ENCODE measurements at places on chromosomes 2 and 18.

DNA sequence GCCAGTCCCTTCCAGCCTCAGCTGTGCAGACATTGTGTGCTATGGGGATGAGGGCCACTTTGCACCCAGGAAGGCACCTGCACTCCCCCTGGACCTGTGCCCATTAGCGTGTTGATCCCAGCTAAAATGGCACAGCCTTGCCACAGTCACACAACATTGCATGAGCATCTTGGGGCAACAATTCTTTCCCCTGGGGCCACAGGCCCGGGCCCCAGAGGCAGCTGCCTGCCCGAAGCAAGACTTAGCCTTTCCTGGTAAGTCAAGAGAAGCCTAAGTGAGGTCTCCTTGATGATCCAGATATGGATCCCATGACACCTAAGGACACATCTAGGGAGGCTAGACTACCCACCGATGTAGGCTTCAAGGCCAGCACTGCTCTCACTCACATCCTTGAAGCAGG, 202.1 kb downstream of the BCL11A start:
- DNase-seq, result peak; percentile 74

GRCh38 chr2:187783446-187783845, 229.2 kb upstream of the TFPI start:
- DNase-seq, result no peak

GRCh38 chr2:176156301-176156806, 753 bp upstream of the HOXD3 start:
- DNase-seq, result no peak

- no peak for DNase-seq
Observed at GRCh38 chr2:40388161-40388560, 63.7 kb downstream of the SLC8A1 start.

GRCh38 chr2:56049233-56049845, 125.8 kb upstream of the EFEMP1 start:
- no peak for DNase-seq

- DNase-seq, result no peak
Observed at GRCh38 chr18:77168811-77169311, 36.3 kb upstream of the MBP start.

DNA sequence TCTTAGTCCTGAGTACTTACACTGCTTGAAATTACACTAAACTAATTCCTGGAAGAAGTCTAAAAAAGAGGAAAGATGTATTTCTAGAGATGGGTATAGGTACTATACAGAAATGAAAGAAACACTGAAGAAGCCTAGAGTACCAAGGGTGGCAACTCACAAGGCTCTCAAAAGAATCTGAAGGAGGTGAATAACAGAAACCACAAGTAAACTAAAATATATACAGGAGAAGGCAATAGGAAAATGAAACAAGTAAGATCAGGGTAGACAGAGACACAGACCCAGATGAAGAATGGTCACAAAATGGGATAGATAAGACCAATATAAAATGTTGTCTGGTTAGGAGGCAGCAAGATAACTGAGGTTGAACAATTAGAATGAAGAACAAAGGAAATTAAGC, 59.9 kb downstream of the USP37 start:
- no peak for DNase-seq

DNA sequence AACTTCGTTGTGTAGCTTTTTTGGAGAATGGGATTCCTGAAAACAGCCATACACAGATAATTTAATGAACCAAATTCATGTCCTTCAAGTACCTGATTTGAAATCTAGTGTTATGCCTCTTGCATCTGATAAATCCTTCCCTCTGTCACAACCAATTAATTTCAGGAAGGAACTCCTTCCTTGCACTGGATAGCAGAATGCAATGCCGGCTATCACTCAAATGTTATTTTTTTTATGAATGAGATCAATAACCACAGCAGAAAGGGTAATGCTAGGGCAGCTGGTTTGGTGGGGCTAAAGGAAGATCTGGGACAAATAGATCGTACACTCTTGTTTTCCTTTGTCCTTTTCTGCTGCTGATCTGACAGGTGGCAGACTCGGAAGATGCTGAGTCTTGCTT, 899.5 kb upstream of the GYPC start:
- DNase-seq, result no peak

DNA sequence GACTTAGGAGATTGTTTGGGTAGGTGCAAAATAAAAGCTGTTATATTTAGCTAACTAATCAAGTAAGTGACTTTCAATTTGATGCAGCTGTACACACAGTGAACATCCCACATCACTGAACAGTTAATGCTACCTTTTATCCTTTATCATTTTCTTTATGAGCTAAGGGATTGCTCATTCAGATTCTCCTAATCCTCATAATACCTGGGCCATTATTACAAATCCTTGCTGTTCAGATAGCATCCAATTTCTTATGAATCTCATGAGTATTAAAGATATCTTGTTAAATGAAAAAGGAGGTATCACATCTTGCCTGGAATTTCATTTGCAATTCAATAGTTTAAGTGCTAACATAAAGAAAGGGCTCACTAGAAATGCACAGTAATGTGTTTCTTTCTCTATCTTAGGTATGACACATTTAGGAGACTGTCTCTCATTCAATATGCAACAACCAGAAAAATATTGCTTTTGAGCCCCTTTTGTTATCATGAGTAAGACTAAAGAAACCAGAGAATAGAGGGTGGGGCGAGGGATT, 918.5 kb downstream of the CBLN2 start:
- DNase-seq, result no peak

DNA sequence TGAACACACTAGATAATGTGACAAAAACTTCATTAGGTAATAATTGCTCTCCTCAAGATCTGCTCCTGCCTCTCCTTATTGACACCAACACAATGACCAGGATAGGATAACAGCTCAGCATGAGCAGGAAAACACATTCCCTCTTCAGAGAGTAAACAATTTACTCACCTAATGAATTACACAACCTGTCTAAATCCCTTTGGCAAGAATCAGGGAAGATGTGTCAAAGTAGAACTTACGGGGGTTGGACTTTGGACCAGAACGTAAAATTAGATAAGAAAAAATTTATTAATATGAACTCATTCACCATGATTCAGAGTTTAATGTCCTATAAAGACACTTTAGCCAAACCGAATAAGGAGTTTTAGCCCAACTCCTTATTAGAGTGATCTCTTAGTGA, 512.2 kb downstream of the SATB2 start:
- no peak for DNase-seq

- DNase-seq, result no peak
Observed at GRCh38 chr2:7730990-7731389, 813.8 kb downstream of the RNF144A start.

DNA sequence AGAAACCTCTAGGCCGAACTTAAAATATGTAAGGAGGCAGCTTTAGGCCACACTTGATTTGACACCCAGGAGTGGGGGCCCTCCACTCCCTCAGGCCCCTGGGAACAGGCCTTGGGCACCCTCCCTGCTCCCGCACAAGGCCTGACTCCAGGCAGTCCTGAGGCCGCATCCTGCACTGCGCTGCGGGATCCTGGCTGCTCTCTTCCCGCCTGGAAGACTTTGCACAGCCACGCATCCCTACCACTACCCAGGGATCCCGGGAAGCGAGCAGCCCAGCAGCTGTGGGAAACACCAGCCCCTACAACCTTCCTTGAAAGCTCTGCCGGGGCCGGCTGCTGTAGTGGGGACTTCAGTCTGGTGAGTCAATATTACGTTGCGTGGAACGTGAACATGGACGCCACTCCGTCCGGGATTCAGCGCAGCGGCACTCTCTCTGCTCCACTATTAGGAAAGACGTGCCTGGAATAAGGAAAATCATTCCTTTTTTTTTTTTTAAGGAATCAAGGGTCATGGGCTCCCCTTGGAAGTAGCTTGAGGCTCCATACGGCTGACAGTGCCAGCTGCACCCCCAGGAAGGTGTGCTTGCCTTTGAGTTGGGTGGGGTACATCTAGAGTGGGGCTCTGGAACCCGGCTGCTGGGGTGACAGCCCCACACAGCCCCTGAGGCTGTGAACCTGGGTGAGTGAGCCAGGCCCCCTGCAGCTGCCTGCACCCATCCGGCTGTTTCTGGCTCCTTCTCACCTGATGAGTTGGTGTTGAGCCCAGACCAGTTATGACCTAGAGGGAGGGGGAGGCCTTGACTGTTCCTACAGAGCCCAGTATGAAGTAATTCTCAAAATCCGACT, 119.2 kb upstream of the TMEM18 start:
- no peak for DNase-seq

GRCh38 chr18:10739152-10739551, 213.3 kb downstream of the NAPG start:
- no peak for DNase-seq

DNA sequence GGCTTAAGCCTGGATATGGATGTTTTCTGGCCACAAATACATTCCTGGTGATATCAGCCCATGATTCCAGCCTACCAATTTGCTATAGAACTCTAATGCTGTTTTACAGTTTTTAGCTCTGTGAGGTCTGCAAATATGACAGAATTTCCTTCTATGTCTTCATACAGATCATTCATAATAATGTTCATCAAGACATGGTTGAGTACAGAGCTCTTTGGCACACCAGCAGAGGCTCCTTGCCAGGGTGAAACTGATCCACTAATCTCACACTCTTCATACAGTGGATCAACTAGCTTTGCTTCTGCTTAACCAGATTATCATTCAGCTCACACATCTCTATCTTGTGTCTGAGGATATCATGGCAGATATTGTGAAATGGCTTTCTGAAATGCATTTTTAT, 672.1 kb downstream of the STK39 start:
- no peak for DNase-seq

- no peak for DNase-seq
Observed at GRCh38 chr2:231727621-231728020, 19.3 kb downstream of the PTMA start.

DNA sequence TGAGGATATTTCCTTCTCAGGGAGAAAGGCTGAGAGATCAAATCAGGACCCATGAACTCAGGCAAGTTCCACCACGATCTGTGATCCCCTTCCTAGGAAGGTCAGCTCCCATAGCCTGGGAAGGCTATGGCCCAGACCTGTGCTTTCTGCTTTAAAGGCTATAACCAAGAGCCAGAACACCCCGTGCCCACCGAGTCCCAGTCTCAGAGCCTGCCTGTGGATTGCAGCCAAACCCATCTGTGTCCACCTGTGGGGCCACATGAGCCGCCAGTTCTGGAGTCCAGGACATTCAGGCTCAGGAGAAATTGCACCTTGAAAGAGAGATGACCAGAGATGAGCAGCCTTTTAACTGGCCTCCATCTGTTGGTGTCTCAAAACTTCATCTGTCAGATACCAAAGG, 46.9 kb downstream of the MAL start:
- no peak for DNase-seq

DNA sequence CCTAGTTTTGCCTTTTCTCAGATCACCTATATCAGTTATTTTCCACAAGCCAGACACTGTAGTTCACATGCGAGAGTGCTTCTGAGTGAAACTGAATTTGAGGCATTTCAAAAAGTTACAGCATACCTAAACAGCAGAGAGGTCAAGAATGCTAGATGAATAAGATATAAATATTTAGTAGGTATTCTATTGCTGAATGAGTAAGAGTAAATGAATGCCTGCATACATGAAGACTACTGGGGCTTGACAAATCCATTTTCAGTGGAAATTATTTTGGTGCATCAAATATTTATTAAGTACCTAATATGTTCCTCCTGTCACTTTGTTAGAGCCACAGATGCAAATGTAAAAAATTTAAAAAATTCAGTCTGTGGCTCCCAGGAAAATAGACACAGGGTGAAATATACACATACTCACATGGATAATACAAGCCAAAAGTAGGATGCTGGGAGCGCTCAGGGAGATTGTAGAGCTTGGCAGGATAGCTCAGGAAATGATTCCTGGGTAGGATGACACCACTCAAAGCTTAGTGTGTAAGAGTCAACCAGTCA, 27.6 kb upstream of the CDC42EP3 start:
- DNase-seq, result no peak

- DNase-seq, result no peak
Observed at GRCh38 chr2:200852605-200853004, 11.9 kb downstream of the CLK1 start.

GRCh38 chr2:6103949-6104348, 411.8 kb downstream of the SOX11 start:
- DNase-seq, result no peak

- no peak for DNase-seq
Observed at GRCh38 chr2:106899786-106900530, 14.0 kb upstream of the ST6GAL2 start.

DNA sequence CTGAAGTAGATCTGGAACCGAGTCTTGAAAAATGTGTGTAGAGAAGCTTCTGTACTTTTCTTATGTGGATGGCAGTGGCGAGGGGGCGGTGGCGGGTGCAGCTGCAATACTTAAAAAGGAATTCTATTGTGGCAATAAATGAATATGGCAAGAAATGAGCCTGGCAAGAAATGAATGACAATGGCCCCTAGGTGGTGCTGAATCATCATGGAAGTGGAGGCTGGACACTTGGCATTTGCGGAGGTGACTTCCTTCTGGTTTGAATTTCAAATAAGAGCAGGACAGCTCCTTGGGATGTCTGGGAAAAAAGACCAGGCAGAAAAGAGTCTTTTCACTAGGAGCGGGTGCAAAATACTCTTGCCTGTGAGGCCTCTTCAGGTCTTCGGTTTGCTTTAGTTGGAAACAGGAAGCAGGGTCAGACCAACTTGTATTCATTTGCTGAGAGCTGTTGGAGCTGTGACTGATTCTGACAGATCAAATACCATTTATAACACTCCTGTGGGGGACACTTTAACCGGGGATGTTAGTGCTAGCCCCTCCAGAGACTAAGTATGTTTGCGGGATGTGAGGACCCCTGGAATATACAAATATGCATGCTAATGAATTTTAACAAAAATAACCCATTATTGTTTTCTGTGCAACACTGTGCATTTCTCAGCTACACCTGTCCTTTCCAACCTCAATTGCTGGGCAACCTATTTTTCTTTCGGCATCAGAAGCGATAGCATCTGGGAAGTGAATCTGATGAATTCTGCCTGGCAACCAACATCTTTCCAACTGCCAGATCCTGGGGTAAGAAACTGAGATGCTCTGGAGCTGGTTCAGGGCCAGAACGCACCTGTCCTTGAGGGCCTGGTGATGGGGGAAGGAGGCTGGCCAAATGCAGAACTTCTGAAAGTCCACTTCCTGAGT, 35.4 kb downstream of the FASTKD2 start:
- DNase-seq, result no peak

GRCh38 chr2:19865151-19865550, 36.6 kb downstream of the TTC32 start:
- no peak for DNase-seq

- no peak for DNase-seq
Observed at GRCh38 chr2:117087535-117088291, 726.8 kb upstream of the DDX18 start.
